ENCODE measurements at places on chromosomes 1 and 21. TPM values are rescaled to one million over a fixed set of nuclear protein-coding genes. Genes with fewer than 3 reads are reported as not detected.

DNA sequence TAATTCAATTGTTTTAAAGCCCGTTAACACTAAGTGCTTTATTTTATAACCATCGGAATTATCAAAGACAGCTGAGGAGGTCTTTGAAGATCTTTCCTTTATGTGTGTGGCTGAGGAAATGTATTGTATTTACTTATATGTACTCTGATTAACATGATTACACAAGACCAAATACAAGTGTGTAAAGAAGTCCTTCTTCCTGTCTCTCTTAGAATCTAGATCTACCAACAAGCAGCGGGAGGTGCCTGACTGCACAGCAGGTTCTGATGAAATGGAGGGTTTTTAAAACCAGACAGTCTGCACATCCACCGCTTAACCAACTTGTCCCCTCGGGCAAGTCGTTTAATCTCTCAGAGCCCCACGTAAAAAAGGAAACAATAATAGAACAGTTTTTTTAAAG is 240.5 kb upstream of the MAP1LC3C start:
- no peak for DNase-seq

GRCh38 chr1:206725109-206725963 is 40.6 kb downstream of the MAPKAPK2 start:
- DNase-seq: no peak

DNA sequence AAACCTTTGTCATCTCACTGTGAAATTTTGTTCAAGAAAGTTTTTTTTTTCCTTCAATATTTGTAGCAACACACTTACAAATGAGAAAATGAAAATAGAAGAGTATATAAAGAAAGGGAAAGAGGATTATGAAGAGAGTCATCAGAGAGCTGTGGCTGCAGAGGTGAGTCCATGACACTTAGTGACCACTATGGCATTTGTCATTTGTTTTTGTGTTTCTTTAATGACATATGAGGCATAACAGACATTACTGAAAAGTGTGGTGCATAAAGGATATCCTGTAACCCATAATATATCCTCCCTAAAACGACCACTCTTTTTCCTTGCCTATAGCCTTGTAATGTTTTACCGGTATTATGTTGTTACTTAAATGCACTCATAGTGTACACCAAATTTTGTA is 80.2 kb downstream of the VPS26C start:
- no peak for DNase-seq

- DNase-seq: no peak
Measured at GRCh38 chr1:39755965-39756659, 15.0 kb downstream of the OXCT2 start.

GRCh38 chr1:157585984-157586383 is 11.9 kb downstream of the FCRL4 start:
- no peak for DNase-seq

DNA sequence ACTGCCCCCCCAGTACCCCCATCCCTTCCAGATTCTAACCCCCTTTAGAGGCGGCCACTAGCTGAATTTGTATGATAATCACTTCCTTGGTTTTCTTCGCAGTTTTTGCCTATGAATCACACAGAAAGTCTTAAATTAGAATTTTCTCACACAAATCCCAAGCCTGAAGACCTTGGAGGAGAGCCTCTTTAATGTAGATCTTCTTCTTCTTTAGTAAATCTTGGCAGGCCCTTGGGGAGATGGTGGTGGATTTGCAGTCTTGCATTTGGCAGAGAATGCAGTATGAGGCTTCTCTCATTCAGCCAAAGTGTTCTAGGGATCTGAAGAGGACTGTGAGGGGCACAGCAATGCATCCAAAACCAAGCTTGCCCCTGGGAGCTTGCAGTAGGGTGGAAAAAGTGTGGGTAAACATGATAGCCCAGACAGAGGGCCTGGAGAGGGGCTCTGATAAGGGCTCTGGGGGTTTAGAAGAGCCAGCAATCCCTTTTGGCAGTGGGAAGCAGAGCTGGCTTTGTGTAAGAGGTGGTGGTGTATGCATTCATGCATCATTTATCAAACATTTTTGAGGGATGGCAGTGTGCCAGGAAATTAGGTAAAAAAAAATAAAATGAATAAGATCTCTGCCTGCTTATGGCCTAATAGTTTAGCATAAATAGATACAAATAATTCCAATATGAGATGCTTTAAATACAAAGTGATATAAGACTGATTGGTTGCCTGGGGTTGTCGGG is 7.7 kb upstream of the CDC42 start:
- DNase-seq: no peak

The ZNF669 gene
- total RNA-seq: 3.7 TPM

The RNU1-3 gene
- 4,572 TPM for total RNA-seq

Measured in Right ventricle myocardium inferior (tissue), 1 donor.